ENCODE measurements at places on chromosomes 2 and 18. TPM values are rescaled to one million over a fixed set of nuclear protein-coding genes. Genes with fewer than 3 reads are reported as not detected.

Gene HOXD9
- polyA plus RNA-seq, result not detected

Gene CYTIP
- not detected for polyA plus RNA-seq

Gene MARCHF4
- 3.8 TPM for polyA plus RNA-seq

Gene HS1BP3
- polyA plus RNA-seq, result 14.2 TPM

Gene L3MBTL4
- polyA plus RNA-seq, result 0.05 TPM

Gene MYL1
- polyA plus RNA-seq, result not detected

Gene SCN9A
- 39.9 TPM for polyA plus RNA-seq

Gene MTERF4
- polyA plus RNA-seq, result 35.1 TPM
